Non-pigmented ciliary epithelial cell (primary cell): ENCODE measurements at places on chromosomes 5 and 9.

GRCh38 chr9:81823672-81824554 lies 104.3 kb upstream of the SPATA31D4 start:
- DNase-seq: no peak

DNA sequence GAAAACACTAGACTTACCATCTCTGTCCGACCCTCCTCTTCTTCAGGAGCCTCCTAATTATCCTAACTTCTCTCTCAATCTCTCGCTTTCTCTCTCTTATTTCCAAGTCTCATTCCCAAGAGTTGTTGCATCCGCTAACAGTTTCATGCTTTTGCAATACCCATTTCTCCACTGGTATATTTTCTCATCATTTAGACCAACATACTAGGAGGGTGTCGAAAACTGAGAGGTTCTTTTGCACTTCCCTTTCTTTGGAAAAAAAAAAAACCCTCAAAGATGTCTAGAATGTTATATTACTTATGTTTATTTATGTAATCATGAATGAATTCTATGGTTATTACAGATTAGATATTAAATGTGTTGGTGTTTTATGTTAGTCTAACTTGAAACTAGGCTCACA lies 35.9 kb downstream of the SPZ1 start:
- no peak for DNase-seq

DNA sequence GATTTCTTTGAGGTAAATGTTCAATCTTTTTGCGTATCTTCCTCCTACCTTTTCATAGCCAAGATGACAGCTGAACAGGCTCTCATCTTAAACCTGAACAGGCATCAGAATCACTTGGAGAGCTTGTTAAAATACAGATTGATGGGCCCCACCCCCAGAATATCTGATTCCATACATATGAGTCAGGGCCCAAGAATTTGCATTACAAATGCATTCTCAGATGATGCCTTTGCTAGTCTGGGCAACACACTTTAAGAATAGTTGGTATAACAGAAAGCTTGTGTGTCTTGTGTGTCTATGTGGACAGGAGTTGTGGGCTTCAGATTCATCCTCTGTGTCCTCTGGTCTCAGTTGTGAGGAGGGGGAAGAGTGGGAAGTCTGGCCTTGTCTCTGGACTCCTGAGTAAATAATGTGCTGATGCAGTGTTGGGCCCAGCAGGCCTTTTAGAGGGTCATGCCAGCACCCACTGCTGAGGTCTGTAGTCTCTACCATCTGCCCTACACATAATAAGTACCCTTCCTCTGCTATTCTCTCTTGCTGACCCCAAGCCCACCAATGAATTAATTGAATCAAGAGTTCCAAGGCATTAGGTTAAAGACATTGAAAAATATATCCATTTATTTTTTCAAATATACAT lies 43.1 kb downstream of the PTCD2 start:
- DNase-seq: peak; percentile 77

DNA sequence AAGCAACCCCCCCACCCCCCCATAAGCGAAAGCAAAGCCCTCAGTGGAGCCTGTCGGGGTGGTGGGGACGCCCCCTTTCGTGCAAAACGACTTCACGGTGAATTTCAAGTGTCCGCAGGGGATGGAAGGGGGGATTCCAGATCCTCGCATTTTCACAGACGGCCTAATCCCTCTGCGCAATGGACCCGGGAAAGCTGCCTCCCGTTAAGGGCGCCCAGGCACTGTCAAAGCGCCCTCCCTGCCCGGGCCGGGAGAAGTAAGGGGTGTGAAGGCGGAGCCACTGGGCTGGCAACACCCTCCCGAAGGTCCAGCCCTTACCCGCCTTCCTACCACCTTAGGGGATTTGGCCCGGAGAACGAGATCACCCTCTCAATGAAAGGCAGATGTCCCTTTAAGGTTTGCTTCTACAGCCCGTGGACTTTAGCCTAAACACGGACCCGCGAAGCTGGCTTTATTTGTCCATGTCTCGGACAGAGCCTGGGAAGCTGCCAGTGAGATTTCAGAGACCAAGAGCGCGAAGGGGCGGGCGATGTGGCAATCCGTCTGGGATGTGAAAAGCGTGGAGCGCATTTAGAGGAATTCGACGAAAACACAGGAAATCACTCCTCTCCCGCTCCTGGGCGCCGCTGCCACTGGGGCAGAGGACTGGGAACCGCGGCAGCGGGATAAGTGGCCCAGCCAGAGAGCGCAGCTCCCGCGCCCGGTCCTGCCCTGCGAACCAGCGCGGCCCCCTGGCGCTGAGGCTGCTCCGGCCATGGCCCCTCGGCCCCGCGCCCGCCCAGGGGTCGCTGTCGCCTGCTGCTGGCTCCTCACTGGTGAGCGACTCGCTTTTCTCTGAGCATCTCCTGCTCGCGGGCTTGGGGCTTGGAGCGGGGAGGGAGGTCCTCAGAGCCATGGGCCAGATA lies at the start of the genes ITGA1 and PELO:
TSS of gene ITGA1 (plus strand) at position 317 of the 905 bp plus-strand sequence. CDS start at position 755, 438 bp downstream.
TSS of gene PELO (plus strand) at position 317 of the 905 bp plus-strand sequence. CDS start 12,479 bp downstream, outside the sequence.
- no peak for DNase-seq

DNA sequence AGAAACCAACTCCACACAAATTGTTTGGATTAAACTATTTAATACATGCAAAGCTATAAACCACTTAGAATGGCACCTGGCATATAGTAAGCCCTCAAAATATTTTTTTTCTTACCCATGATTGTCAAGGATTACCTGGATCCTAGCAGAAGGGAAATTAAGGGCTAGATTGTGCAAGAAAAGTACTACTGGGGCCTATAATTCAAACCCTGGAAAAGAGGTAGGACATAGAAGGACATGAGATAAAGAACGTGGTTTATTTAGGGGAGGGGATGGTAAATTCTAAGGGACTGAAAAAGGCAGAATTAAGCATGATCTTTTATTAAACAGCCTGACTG lies 14.9 kb upstream of the ARL15 start:
- no peak for DNase-seq

GRCh38 chr5:172502969-172503368 lies 48.6 kb upstream of the SH3PXD2B start:
- no peak for DNase-seq

GRCh38 chr5:416636-416960 lies 26.4 kb upstream of the EXOC3 start:
- DNase-seq: no peak

- DNase-seq: peak; percentile 74
Measured at GRCh38 chr5:147483961-147484707, 25.7 kb downstream of the DPYSL3 start.

GRCh38 chr9:77834898-77835488 lies 186.9 kb upstream of the GNA14 start:
- DNase-seq: no peak

GRCh38 chr9:7816021-7816420 lies 16.4 kb upstream of the DMAC1 start:
- DNase-seq: no peak

DNA sequence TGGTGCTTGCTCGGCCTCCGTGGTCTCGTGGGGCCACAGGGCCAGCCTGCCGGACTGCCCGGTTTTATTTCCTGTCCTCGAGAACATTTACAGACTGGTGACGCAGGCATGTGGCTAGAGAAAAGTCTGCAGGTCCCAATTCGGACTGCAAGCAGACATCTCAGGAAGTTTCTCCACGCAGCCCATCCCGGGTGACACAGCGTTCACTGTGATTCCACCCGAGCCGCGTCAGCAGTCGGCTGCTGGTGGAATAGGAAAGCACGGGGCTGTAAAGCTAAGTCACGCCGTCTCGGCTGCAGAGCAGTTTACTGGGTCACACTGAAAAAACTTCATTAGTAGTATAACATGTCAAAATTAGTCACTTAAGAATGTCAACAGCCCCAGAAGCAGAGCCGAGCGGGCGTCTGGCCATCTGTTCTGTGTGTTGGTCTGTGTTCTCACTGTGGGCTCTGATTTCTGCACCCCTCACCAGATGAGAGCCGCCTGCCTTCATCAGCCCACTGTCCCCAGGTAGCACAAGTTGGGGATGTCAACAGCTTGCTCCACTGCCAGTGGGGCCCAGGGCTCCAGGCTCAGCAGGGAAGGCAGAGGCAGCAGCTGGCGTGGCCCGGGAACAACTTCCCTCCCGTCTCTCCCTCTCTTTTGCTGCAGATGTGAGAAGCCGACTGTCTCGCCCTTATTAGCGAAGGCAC lies 363.7 kb downstream of the IRX2 start:
- DNase-seq: no peak

DNA sequence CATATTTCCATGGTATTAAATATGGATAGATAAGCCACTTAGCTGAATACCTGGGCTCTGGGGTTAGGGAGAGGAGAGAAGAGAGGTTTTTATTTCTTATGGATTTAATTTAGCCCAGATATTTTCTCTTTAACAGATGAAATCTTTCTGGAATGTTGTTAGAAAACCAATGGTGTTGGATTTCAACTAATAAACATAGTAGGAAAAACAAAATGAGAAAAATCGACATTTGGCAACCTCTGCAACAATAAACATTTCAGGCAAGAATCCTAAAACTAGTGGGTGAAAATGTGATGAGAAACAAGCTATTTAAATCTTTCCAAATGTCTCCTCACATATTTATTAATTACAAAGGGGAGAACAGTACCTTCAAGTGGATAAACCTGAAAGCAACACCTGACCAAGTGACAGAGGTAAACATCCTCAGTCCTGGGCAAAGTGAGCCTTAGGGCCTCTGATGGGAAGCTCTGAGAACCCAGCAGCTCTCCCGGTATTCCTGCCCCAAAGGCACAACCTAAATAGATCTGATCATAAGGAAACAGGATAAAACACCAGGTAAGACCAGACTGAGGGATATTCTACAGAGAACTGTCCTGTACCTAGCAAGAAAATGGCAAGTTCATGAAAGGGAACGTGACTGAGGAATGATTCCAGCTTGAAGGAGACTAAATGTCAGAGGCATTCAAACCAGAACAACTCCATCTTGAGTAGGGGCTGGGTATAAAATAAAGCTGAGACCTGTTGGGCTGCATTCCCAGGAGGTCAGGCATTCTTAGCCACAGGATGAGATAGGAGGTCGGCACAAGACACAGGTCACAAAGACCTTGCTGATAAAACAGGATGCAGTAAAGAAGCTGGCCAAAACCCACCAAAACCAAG lies 163.7 kb downstream of the ESM1 start:
- DNase-seq: no peak

DNA sequence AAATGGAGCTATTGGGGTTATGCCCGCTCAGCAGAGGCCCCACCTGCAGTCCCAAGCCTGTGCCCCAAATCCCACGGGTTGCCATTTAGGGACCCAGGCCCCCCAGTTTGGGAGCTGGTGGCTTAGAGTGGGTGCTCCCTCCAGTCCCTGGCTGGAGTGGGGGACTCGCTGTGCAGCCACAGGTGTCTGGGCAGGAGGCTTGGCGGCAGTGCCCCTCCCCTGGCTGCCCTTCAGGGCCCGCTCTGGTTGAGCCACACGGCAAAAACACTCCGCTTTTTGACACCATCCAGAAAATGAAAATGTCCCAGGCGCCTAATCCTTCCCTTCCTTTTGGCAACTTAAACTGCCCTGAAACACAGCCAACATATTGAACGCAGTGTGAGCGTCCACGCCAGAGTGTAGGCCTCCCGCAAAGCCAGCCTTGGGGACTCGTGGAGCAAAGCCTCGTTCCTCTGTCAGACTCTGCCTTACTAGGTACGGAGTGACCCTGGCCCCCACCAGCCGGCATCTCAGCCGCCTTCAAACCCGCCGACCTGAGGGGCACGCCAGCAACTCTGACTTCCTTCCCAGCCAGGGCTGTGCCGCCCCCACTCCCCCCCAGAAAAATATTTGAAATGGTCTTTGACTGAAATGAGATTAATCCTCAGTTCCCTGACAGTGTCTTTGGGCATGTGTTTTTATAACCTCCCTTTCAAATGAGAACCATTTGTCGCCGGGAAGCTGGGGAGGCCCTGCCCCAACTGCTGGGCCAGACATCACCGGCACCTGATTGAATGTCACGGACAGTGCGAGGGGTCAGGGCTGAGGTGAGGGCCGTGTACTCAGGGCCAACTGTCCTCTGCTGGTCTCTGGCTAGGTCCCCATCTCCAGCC lies 98.5 kb upstream of the LMX1B start:
- no peak for DNase-seq

DNA sequence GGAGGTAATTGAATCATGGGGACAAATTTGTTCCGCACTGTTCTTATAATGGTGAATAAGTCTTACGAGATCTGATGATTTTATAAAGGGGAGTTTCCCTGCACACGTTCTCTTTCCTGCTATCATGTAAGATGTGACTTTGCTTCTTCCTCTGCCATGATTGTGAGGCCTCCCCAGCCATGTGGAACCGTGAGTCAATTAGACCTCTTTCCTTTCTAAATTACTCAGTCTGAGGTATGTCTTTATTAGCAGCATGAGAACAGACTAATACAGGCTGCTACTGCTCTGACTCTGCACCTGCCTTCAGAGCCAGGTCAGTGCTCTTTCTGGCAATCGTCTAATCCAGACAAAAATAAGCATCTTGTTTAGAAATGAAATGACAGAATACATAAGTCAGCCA lies 479.2 kb upstream of the TUSC1 start:
- DNase-seq: no peak

DNA sequence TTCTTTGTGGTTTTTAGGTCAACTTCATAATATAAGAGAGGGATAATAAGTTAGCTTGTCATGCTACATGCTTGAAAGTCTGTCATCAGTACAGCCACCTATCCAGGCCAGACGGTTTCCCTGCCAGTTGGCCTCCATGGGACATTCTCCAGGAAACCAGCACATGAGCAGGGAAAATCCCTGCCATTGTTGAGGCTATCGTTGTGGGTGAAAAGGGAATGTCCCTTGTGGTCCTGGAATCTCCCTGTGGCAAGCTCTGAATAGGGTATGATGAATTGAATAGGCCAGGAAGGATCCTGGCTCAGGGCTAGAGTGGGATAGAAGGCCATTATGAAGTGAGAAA lies 12.3 kb downstream of the F2RL1 start:
- DNase-seq: no peak

- DNase-seq: no peak
Measured at GRCh38 chr5:66180282-66181155, 36.4 kb downstream of the SREK1 start.
